Astrocyte of the hippocampus (primary cell): ENCODE measurements at places on chromosomes 11 and 22.

DNA sequence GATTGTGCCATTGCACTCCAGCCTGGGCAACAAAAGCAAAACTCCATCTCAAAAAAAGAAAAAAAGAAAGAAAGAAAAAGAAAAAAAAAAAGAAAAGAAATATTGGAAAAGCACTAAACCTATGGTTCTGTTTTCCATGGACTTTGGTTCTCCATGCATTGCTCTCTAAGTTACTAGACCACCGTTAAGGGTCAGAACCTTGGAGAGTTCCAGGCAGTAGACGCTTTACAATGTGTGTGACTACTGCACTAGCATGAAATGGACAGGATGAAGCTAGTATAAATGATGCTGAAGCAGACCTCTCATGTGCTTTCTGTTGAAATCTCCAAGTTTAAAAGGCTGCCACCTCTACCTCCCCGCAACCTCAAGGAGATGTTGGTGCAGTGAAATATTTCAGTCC is 63.5 kb downstream of the SIK2 start:
- peak; percentile 74 for DNase-seq

DNA sequence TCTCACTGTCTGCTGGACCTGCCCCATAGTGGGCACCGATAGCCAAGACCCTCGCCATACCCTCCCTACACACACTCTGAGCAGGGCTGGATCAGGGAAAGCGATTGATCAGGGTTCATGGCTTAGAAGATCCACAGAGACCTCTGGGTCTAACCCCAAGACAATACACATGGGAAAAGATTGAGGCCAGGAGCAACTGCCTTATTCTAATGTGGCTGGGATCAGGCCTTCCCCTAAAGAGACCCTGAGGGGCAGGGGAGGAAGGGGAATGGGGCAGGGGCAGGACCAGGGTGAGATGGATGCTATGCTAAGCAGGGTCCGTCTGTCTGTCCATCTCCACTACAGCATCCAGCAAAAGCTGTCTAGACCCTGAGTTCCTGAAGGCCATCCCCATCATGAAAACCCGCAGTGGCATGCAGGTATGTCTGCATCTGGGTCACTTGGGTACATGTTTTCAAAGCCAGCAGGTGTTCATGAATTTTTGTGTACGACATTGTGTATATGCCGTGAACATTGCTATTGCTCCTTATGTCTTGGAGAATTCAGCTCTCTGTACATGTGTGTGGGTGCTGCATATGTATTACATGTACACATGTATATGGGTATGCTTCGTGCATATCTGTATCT is 15.3 kb upstream of the RELT start:
- no peak for DNase-seq

DNA sequence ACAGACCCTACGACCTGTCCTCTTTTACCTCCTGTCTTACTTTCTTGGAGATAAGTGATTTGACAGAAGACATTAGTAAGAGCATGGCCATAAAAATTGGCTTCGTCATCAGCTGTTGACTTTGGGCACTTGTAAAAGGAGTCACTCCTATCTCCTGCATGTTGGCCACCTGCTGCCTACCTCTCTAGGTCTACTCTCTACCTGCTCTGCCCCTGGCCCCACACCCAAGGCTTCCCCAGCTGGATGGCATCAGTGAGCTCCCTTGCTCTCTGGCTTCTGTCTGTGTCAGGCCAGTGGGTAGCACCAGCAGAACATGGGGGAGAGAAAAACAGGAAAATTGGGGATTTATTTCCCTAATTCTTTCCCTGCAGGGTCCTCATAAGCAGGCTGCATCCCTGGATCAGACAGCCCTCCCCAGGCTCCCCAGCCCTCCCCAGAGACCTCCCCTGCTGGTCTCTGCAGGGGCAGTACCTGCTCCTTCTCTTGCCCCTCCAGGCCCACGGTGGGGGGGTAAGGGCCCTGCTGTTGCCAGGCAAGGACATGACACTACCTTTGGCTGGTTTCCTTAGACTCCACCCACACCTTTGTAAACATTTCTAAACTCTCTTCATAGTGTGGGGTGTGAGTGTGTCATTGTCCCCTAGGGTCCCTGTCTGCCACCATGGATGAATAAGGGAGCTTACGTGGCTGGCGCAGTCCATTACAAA is 157.0 kb upstream of the NECTIN1 start:
- no peak for DNase-seq

GRCh38 chr11:134266440-134266839 is 9.7 kb upstream of the GLB1L3 start:
- no peak for DNase-seq

GRCh38 chr11:34351687-34352469 is 5.9 kb downstream of the ABTB2 start:
- DNase-seq = no peak

DNA sequence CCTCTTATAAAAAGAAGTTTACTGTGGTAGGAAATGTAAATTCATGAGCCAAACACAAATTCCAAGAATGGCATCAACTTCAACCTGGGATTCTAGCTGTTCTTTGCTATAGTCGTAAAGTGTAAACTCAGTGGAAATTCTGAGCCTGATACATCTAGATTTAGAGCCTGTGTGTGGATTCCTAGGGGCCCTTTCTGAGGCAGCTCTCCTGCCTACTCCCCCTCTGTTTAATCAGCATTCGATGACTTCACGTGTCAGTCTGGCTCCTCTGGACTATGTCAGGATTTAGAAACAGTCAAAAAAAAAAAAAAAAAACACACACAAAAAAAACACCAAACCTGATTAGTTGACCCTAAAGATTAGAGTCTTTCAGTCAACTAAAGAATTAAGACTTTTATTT is 93.1 kb upstream of the SC5D start:
- DNase-seq = peak; percentile 7

DNA sequence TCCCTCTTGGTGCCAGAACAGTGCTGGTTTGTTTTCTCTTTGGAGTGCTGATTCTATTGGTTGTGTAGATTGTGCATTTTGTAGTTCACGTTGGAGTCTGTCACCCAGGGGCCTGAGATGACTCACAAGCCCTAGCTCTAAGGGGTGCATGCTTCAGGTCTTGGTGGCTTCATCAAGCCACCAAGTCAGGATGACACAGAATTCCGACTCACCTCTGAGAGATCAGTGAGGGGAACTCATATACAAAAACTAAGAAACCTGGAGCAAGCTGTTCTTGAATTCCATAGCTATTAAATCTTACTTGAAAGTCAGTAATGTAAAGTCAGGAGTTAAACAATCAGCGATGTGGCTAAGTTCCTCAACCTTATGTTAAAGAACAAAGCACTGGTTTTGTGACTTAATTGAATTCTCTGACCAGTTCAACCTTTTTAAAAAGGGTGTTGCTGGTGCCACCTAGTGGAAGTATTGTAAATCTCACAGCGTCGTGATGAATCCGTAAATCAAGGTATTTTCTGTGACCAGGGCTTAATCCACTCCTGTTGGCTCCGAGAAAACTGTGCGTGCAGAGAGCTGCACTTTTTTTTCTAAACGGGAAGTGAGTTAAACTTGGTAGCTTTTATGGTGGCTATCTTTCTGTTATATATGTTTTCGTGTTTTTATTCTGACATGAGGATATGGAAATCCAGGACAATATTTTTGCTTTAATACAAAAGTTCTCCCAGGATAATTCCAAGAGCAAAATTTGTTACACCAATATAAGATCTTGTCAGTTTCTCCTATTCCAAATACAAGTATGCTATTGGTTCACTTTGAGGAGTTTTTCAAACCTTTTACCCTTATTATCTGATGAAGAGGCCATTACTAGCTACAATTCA is 14.6 kb downstream of the MMP13 start:
- peak; percentile 79 for DNase-seq

- DNase-seq = no peak
Observed at GRCh38 chr11:45280449-45280848, 5.7 kb downstream of the SYT13 start.

GRCh38 chr11:12087075-12088004 is 23.1 kb upstream of the MICAL2 start:
- peak; percentile 76 for DNase-seq

DNA sequence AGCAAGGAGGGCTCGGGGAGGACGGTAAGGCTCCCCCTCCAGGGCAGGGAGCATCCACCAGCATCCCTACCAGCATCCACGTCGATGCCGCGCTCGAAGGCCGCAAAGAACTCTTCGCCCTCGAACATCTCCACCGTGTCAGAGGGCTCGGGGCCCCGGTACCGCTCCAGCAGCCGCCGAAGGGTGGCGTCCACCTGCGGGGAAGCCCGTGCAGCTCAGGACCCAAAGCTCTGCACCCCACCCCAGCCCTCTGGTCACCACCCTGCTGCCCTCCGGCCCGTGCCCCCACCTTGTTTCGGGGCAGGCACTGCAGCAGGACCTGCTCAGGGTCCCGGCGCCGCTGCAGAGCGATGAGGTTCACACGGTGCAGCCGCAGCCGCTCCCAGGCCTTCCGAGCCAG is 2.4 kb upstream of the SLC25A22 start:
- no peak for DNase-seq

DNA sequence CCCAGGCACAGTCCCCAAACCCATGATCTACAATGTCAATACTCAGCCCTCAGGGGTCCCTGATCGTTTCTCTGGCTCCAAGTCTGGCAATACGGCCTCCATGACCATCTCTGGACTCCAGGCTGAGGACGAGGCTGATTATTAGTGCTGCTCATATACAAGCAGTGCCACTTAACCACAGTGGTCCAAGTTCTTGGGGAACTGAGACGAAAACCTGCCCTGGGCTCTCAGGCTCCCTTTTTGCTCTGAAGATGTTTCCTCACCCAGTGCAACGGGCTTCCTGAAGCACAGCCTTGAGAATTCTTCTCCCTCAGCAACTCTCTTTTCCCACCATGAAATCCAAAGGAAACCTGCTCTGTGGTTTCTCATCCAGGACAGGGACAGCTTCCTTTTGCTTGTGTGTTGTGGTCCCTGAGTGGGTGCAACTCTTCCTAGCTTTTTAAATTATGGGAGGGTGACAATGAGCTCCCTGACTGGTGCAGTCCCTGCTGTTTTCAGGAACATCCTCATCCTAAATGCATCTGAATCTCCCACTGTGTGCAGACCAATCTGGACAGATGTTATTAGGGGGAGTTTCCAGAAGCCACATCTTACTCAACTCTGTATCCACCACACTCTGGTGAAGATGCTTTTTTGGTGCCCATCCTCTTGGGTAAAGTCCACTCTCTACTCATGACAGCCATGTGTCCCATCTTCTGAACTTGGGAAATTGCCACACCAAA is 30.6 kb upstream of the IGLL5 start:
- DNase-seq = no peak

DNA sequence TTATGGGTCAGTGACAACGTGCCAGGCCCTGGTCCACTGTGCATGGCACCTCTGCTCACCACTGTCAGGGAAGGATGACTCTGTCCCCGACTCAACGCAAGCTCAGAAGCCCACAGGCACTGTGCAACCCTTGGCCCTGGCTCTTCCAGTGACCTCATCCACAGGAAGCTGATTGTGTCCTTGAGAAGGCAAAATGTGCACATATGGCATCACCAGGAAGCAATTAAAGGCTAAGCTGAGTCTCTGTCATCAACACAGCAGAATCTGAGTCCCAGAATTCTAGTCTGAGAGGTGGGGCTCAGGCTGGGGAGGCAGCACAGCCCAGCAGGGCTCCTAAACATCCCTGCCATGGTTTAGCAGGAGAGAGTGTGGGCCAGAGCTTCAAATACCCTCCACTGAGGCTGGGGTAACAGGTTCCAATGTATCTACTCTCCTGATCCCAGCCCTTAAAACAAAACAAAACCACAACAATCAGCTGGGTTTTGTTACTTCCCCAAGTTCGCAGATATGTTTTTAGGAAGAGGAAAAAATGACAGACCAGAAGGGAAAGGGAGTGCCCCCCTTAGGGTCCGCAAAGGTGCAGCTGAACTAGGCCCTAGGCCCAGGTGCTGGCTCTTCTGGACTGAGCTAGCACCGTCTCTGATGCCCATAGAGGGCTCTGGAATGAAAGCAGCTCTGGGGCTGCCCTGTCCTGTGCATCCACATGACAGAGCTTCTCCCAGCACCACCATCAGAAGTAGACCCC is 33.5 kb upstream of the GNAZ start:
- no peak for DNase-seq

GRCh38 chr11:92128026-92128425 is 96.6 kb upstream of the FAT3 start:
- DNase-seq = no peak
